ENCODE measurements at places on chromosomes 16 and 17.

- H3K27me3 ChIP-seq: no peaks in the 10 kb centered on the region
- H3K4me3 ChIP-seq: peak overlapping the region; percentile 18
- peaks cover 21% of the 10 kb centered on the region for H3K4me1 ChIP-seq
- DNase-seq: peak; percentile 59
- H3K27ac ChIP-seq: peak overlapping the region; percentile 46
These were observed 508.0 kb downstream of the WWOX start for GRCh38 chr16:78607465-78607864.

GRCh38 chr17:41474863-41475262 is 6.1 kb downstream of the KRT35 start:
- H3K4me3 ChIP-seq: no peak overlapping the region
- DNase-seq: no peak
- H3K27me3 ChIP-seq: peaks cover 36% of the 10 kb centered on the region
- no peaks in the 10 kb centered on the region for H3K36me3 ChIP-seq
- no peak overlapping the region for H3K27ac ChIP-seq

GRCh38 chr16:13835387-13835786 is 84.6 kb upstream of the ERCC4 start:
- no peak overlapping the region for H3K27ac ChIP-seq
- peaks cover 25% of the 10 kb centered on the region for H3K27me3 ChIP-seq
- no peaks in the 10 kb centered on the region for H3K4me1 ChIP-seq
- DNase-seq: no peak

DNA sequence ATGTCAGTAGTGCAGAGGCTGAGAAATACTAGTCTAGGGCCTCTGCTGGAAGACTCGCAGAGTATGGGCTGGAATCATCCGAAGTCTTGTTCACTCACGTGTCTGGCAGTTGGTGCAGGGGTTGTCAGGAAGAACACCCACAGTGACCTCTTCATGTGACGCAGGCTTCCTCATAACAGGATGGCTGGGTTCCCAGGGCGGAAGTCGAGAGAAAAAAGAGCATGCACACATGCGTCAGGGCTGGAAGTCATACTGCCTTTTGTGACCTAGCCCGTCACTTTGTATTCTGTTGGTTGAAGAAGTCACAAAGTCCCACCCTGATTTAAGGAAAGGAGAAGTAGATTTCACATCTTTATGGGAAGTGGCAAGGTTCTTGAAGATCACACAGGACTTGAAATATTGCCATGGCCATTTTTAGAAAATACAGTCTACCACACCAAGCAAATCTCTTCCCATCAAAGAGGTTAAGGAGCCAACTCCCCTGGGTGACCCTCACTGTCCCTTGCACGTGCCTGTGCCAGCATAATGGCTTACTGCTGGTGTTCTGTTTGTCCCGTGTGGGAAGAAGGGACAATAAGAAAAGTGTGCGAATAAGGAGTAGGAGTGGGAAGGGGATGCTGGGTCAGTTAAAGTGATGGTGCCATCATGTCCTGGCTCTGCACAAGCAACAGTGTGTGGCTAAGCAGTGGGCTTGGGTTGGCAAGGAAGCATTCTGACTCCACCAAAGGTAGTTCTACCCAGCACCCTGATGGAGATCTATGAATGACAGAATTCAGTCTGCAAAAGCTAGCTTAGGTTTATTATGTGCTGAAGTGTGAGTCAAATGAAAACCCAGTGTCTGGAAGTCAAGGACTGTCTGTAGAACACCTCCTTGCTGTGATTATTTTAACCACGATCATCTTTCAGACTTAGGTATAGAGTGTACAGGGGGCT is 28.1 kb downstream of the HEATR3 start:
- H3K36me3 ChIP-seq: peaks cover 52% of the 10 kb centered on the region
- H3K27ac ChIP-seq: no peak overlapping the region
- no peak for DNase-seq
- H3K4me3 ChIP-seq: no peak overlapping the region
- no peaks in the 10 kb centered on the region for H3K27me3 ChIP-seq

DNA sequence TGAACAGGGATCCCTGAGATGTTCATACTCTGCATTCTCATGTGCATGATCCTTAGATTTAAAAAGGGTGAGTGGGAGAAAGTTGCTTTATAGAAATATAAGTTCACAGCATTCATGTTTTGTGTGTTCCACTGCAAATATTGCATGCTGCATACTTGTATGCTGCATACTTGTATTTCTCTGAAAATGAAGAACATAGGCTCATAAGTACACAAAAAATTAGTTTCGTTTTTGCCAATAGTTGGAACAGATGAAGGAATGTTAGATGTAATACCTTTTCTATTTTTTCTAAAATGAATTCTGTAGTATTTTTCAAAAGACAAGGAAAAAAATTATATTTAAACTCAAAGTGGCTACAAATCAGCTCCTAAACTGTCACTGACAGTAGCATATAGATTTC is 79.0 kb downstream of the NFAT5 start:
- H3K36me3 ChIP-seq: peaks cover 46% of the 10 kb centered on the region
- no peak overlapping the region for H3K27ac ChIP-seq
- H3K27me3 ChIP-seq: no peaks in the 10 kb centered on the region
- H3K4me1 ChIP-seq: peaks cover 6% of the 10 kb centered on the region
- no peak overlapping the region for H3K4me3 ChIP-seq

- peaks cover 7% of the 10 kb centered on the region for H3K4me1 ChIP-seq
- H3K36me3 ChIP-seq: peaks cover 3% of the 10 kb centered on the region
- no peak overlapping the region for H3K4me3 ChIP-seq
These were observed 5.1 kb upstream of the RPL26 start for GRCh38 chr17:8387914-8388651.

- DNase-seq: no peak
- H3K4me3 ChIP-seq: no peak overlapping the region
- no peaks in the 10 kb centered on the region for H3K36me3 ChIP-seq
- no peak overlapping the region for H3K27ac ChIP-seq
These were observed 21.0 kb upstream of the PHB1 start for GRCh38 chr17:49435671-49436029.

DNA sequence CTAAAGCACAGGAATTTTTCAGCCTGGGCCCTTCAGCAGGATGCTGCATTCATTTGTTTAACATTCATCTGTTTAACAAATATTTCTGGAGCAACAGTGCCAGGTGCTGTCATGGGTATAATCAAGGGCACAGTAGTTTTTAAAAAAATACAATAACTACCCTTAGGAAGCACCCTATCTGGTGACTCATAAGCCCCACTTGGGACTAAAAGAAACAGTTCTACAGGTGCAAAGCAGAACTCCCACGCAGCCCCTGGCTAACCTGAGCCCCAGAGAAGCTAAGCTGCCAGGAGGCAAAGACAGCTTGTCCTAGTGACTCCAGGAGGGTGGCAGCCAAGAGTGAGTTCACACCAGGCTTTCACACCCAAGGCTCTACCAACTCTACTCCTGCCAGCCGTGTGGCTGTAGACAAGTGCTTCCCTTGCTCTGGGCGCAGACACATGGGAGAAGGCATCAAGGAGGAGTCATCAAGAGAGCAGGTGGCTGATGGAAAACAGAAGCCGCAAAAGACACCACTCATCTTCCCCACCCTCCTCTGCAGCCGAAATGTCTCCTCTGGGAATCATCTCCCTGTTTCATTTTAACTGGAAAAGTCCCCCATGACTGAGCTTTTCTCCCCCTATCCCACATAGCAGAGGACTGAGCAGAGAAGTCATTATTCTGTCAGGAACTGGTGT is 14.4 kb downstream of the CUEDC1 start:
- DNase-seq: peak; percentile 42
- H3K27me3 ChIP-seq: no peaks in the 10 kb centered on the region
- no peak overlapping the region for H3K4me3 ChIP-seq
- no peaks in the 10 kb centered on the region for H3K36me3 ChIP-seq
- no peak overlapping the region for H3K27ac ChIP-seq

- H3K4me3 ChIP-seq: no peak overlapping the region
- H3K27me3 ChIP-seq: no peaks in the 10 kb centered on the region
- H3K27ac ChIP-seq: no peak overlapping the region
- no peak for DNase-seq
- no peaks in the 10 kb centered on the region for H3K36me3 ChIP-seq
These were observed 8.7 kb upstream of the UBE2G1 start for GRCh38 chr17:4375039-4375748.

DNA sequence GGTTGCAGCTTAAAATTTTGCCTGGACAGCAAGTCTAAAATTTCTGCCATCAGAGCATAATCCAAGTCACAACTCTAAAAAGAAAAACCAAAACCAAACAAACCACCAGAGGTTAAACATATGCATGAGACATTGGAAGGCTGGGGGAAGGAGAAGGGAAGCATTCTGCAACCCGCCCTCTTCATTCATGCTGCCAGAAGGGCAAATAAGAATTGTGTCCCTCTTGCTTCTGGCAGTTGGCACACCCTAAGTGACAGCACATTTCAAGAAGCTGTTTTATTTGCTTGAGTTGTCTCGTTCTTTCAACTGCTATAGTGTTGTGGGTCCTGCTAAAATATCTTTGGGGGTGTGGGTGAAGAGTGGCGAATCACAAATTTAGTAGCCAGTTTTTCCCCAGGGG is 99.6 kb downstream of the SKAP1 start:
- no peaks in the 10 kb centered on the region for H3K36me3 ChIP-seq
- no peak overlapping the region for H3K4me3 ChIP-seq
- no peaks in the 10 kb centered on the region for H3K4me1 ChIP-seq
- H3K27ac ChIP-seq: no peak overlapping the region
- DNase-seq: no peak
- H3K27me3 ChIP-seq: peaks cover 69% of the 10 kb centered on the region

DNA sequence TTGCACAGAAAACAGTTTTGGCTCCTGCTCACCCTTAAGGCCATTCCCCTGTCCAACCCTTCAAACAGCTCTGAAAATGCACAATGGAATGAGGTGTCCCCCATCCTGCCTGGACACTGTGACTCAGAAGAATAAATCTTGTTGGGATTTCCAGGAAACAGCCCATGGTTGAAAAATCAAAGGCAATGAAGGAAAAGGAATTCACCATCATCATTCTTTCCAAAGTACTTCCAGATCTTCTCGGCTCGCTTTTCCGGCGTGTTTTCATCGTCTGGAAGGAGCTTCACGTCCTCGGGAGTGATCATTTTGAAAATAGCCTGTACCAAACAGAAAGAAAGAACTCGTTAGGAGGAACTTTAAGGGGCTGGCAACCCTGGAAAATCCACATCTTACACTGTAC is 4.3 kb downstream of the RCVRN start:
- H3K27ac ChIP-seq: no peak overlapping the region
- H3K36me3 ChIP-seq: no peaks in the 10 kb centered on the region
- no peaks in the 10 kb centered on the region for H3K4me1 ChIP-seq
- H3K27me3 ChIP-seq: no peaks in the 10 kb centered on the region
- DNase-seq: no peak
- H3K4me3 ChIP-seq: no peak overlapping the region

GRCh38 chr16:11010575-11011221 is 66.3 kb downstream of the CLEC16A start:
- H3K36me3 ChIP-seq: peaks cover 14% of the 10 kb centered on the region
- H3K27ac ChIP-seq: peak overlapping the region; percentile 54
- peak; percentile 9 for DNase-seq

GRCh38 chr17:83076938-83077337 is 2.5 kb upstream of the METRNL start:
- no peak overlapping the region for H3K4me3 ChIP-seq
- no peaks in the 10 kb centered on the region for H3K27me3 ChIP-seq
- DNase-seq: peak; percentile 53
- no peaks in the 10 kb centered on the region for H3K4me1 ChIP-seq
- H3K27ac ChIP-seq: no peak overlapping the region

- H3K4me1 ChIP-seq: no peaks in the 10 kb centered on the region
- H3K4me3 ChIP-seq: no peak overlapping the region
- no peaks in the 10 kb centered on the region for H3K27me3 ChIP-seq
These were observed 10.3 kb downstream of the CENPV start for GRCh38 chr17:16342979-16343378.

Data from MCF 10A (cell line).